ENCODE measurements at places on chromosomes 1 and 21.

DNA sequence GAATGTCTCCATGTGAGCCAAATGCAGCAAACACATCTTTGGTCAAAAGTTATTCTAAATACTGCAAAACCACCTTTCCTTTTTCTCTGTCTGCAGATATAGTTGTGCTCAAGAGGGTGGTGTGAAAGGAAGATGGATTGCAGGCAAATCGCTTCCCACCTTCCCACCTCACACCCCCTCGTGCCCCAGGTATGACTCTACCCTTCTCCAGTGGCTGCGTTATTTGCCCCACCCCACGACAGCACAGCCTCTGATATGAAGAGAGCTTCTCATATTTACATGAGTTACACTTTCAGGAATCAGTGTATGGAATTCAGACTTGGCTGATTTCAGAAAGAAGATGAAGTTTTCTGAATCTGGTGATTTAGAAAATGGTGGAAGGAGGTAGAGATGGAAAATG lies 5.8 kb downstream of the TRIM58 start:
- no peak for DNase-seq

DNA sequence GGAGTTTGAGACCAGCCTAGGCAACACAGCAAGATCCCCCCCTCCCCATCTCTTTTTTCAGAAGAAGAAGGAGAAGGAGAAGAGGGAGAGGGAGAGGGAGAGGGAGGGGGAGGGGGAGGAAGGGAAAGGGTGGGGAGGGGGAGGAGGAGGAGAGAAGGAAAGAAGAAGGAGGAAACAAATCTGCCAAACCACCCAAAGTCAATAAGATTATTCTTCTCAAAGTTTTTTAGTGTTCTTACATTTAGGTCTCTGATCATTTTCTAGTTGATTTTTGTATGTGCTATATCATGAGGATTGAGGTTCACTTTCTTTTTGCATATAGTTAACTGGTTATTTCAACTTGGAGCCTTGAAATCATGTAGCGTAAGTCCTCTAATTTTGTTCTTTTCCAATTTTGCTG lies 56.3 kb downstream of the VPS26C start:
- DNase-seq: no peak

- no peak for DNase-seq
These were observed 89.0 kb upstream of the MACF1 start for GRCh38 chr1:39115271-39116110.

- DNase-seq: no peak
These were observed 4.1 kb downstream of the SH3BGRL3 start for GRCh38 chr1:26283871-26284596.

- no peak for DNase-seq
These were observed 12.2 kb downstream of the RHBDL2 start for GRCh38 chr1:38929476-38929875.

DNA sequence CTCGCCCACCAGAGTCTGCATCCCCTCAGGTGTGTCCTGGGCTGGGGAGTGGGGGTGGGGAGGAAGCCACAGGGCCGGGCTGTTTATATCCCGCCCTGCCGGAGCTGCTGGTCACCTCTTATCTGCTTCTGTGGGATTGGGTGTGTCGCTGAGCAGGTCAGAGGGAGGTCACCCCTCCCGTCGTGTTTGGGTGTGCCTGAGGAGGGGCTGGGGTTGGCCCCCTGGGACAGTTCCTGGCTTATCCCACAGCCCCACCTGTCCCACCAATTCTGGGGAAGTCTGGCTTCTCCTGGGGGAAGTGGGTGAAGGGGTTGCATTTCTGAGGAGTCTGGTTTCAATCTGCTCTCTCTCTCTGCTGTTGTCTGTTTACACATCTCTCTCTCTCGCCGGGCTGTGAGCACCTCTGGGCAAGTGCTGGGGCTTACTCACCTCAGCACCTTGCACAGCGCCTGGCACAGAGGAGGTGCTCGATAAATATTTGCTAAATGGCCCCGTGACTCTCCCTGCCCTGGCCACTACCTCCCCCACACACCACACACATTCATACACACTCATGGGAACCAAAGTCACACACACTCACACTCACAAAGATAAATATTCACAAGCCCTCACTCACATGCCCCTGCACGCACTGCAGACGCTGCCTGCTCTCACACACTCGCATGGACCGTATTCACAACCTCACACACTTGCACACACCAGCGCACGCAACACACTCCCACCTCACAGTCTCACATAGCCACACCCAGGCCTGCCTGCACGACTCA lies 8.3 kb downstream of the ELF3 start:
- DNase-seq: no peak

- no peak for DNase-seq
These were observed 162.0 kb upstream of the C1orf174 start for GRCh38 chr1:4062041-4062440.

GRCh38 chr1:208756339-208756981 lies 512.3 kb upstream of the PLXNA2 start:
- no peak for DNase-seq

- no peak for DNase-seq
These were observed 66.6 kb downstream of the CD34 start for GRCh38 chr1:207844371-207844770.

GRCh38 chr21:42049578-42050430 lies 21.3 kb upstream of the UMODL1 start:
- DNase-seq: no peak

- DNase-seq: no peak
These were observed 22.7 kb downstream of the SPOCD1 start for GRCh38 chr1:31793086-31793485.

GRCh38 chr21:21184771-21185528 lies 186.7 kb downstream of the NCAM2 start:
- DNase-seq: no peak

DNA sequence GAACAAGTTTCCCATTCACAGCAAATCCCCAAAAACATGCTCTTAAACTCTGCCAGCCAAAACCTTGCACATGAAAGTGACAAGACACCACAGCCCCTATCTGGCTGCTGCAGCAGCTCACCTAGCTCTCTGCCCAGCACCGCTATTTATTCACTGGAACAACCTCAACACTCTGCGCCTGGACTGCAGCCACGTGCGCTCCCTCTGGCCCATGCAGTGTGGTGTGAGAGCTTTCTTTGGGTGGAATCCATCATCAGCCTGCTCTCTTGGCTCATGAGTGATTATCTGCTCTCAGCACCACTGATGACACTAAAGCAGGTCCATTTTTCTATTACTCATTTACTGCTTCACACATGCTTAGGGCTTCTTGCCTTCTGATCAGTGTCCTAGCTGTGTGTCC lies 11.4 kb downstream of the KCNJ6 start:
- DNase-seq: no peak

DNA sequence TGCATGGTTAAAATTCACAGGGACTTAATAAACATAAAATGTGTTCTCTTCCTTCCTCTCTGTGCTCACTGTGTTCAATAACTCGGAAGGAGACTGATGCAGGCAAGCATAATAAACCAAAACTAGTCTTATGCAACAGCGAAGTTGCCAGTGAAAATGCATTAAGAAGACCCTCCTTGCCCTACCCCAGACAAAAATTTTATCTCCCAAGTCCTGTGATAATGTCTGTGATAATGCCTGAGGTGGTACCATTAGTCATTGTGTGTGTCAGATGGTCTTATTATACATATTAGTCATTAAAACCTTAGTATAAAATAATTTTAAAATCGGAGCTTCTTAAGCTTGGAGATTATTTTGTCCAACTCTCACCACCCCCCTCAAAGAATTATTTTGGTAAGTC lies 97.8 kb downstream of the NGF start:
- DNase-seq: no peak

- no peak for DNase-seq
These were observed 1.9 kb upstream of the NVL start for GRCh38 chr1:224331824-224332223.

- no peak for DNase-seq
These were observed 21.7 kb downstream of the KCNK2 start for GRCh38 chr1:215104283-215104682.

GRCh38 chr1:45846931-45847330 lies 43.5 kb downstream of the MAST2 start:
- no peak for DNase-seq

DNA sequence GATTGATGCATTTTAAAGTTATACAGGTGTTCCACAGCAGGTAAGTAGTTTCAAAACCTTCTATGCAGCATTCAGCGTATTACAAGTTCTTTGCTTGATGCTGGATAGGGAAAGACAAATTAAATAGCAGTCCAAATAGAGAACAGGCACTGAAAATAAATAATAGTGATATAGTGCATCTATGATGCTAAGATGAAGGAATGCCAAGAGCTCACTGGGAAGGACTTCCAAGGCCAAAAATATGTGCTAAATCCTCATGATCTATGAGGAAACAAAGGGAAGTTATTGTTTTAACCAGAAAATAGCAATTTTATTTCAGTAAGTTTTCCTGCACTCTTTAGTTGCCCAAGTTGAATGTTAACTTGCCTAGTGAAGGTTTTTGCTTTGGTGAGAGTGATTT lies 127.8 kb upstream of the GREM2 start:
- no peak for DNase-seq

DNA sequence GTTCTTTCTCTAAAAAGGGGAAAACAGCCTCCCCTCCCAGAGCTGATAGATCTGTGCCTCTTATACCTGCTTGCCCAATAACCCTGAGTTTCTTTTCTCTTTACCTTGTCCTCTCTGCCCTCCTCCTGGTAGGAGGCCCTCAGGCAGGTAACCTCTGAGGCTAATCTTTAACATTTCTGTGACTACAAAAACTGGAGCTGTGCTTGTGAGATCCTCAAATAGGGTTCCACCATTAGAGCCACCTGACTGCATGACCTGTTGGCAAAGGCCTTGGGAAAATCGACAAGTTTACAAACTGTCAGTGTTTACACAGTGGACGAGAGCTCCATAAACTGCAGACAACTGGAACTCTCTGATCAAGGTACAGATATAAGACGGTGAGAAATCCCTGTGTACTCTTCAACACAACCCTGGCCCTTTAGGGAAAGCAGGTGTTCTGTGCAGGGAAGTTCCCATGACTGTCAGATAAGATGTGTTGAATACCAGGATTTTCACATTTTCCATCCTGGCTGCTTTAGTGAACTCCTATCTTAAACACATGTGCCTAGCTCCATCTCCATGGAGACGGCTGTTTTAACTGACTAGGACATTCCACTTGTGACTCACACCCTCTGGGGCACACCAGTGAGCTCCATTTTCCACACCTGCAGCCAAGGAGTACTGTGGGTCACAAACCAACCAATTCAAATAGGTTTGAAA lies 38.3 kb downstream of the ECE1 start:
- no peak for DNase-seq

DNA sequence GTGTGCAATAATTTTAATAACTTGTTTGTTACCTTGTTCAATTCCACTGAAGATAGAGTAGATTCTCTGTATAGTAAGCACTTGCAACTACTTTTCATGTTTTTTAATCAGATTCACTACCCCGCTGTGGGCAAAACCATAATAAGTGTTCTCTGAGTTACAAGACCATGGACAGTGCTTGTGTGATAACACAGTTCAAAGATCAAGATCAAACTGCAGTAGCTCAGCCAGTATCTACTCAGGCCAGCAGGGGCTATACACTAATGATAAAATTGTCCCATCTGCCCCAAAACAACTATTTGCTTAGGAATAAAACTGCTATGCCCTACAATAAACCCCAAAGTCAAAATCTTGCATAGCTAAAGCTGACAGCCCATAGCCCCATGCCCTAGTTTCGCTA lies 129.6 kb downstream of the LRRC7 start:
- no peak for DNase-seq

DNA sequence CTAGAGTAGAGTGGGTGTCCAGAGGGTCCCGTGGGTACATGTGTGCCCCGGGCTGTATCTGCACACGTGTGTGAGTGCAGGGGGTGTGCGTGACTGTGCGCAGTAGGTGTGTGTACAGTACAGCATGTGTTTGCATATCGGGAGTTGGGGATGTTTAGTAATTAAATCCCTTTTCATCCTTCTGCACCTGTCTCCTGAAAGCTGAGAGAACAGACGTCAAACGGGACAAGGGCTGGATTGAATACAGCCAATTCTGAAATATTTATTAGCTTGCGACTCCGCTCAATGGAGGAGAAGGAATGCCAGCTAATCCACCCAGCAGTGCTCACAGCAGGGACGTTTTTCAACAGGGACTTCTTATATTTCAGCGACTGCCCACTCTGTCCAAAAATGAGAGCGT lies 44.7 kb upstream of the CASZ1 start:
- no peak for DNase-seq

DNA sequence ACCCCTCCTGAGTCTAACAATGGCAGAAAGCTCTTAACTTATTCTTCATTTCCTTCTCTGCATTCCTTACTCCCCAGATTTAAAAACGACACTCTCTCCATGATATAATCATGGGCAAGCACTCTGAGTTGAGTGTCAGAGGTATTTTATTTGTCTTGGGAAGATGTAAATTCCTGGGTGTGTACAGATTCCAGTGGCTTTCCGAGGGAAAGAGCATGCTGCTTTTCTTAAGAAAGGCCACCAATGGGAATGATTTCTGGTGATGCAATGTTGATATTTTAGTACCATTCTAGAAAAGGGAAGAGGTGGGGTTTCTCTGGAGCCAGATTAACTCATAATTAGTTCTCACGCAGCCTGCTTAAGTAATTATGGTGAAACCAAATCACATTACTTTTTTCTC lies 47.8 kb upstream of the BTG3 start:
- DNase-seq: no peak

DNA sequence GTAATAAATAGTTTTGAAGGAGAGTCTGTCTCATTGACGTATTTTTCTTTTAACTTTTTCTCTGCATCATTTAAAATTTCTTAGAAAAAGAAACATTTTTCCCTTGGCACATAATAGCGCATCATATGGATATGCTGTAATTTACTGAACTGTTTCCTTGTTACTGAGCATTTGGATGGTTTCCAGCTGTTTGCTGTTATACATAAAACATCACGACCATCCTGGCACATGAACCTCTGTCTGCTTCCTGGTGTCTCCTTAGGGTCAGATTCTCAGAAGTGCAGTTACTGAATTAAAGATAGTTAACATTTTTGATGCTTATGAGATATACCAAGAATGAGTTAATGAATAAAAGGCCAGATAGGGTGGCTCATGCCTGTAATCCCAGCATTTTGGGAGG lies 67.2 kb downstream of the BACE2 start:
- no peak for DNase-seq

DNA sequence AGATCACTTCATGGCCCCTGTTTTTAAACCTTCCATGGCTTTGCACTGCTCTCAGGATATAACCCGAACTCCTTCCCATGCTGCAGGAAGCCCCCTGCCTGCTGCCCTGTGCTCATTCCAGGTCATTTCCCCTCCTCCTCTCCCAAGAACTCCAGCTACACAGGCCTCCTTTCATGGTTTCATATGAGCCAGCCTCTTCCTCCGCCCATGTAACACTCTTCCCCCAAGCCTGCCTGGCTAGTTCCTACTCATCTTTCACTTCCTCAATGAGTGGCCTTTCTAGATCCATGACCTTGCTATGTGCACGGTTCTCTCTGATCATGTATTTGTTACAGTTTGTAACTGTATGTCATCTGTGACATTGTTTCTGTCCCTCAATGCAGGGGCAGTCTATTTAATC lies 3.1 kb upstream of the NCF2 start:
- DNase-seq: no peak

DNA sequence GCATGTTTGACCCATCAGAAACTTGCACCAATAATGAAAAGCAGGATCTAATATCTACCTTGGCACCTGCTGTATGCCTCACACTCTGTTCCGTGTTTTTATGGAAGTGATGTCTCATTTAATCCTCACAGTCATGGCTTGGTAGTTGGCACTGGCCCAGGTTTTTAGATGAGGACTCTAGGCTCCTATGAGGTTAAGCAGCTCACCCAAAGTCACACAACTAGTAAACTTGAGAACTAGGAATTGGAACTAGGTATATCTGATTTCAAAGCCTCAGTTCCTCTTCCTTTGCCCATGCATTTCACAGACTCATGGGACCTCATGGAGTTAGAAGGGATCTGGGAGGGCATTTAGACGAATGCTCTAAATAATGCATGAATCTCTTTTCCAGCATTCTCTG lies 21.3 kb upstream of the TARBP1 start:
- no peak for DNase-seq

Measured in cortex of kidney (tissue), 1 donor.